ENCODE measurements at places on chromosomes 12 and 14.

DNA sequence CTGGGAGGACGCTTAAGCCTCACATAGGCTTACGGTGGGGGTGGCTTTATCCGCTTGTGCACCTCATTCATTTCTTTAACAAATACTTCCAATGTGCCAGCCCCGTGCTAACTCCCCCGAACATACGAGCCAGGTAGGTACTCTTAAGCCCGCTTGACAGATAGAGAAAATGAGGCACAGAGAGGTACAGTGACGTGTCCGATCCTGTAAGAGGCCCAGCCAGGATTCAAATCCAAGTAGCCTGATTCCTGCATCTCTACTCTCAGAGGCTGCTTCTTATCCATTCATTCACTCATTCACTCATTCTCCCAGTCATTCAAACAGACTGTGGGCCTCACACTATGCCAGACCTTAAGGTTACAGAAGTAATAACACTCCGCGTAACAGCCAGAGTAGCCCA, 477 bp downstream of the OAS3 start:
- peak overlapping the region; percentile 50 for H3K27ac ChIP-seq
- peaks cover 1% of the 10 kb centered on the region for H3K36me3 ChIP-seq
- peaks cover 31% of the 10 kb centered on the region for H3K4me1 ChIP-seq
- DNase-seq, result no peak

GRCh38 chr14:71591929-71592328, 340.3 kb upstream of the RGS6 start:
- peaks cover 54% of the 10 kb centered on the region for H3K4me1 ChIP-seq
- H3K27ac ChIP-seq, result peak overlapping the region; percentile 8
- DNase-seq, result peak; percentile 62
- H3K4me3 ChIP-seq, result no peak overlapping the region
- H3K27me3 ChIP-seq, result no peaks in the 10 kb centered on the region

DNA sequence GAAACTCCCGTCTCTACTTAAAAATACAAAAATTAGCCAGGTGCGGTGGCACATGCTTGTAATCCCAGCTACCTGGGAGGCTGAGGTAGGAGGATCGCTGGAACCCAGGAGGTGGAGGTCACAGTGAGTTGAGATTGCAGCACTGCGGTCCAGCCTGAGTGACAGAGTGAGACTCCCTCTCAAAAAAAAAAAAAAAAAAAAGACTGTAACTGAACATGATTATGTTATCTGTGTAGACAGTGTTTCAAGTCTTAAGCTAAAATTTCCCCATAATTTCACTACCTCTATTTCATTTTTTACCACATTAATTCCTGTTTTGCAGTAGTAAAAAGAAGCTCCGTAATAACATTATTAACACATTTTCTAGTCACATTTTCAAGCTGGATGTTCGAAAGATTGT, 5.4 kb downstream of the PLBD1 start:
- no peak for DNase-seq
- H3K4me3 ChIP-seq, result no peak overlapping the region
- H3K4me1 ChIP-seq, result peaks cover 13% of the 10 kb centered on the region
- no peak overlapping the region for H3K27ac ChIP-seq
- H3K36me3 ChIP-seq, result no peaks in the 10 kb centered on the region
- H3K27me3 ChIP-seq, result peaks cover 16% of the 10 kb centered on the region

GRCh38 chr12:113130457-113131135, 5.0 kb downstream of the RASAL1 start:
- H3K36me3 ChIP-seq, result no peaks in the 10 kb centered on the region
- H3K27ac ChIP-seq, result no peak overlapping the region
- peaks cover 9% of the 10 kb centered on the region for H3K4me1 ChIP-seq

GRCh38 chr12:3207858-3208257, 130.7 kb downstream of the TSPAN9 start:
- peaks cover 9% of the 10 kb centered on the region for H3K27me3 ChIP-seq
- no peak overlapping the region for H3K27ac ChIP-seq
- no peaks in the 10 kb centered on the region for H3K36me3 ChIP-seq
- no peaks in the 10 kb centered on the region for H3K4me1 ChIP-seq
- DNase-seq, result no peak
- H3K4me3 ChIP-seq, result no peak overlapping the region

DNA sequence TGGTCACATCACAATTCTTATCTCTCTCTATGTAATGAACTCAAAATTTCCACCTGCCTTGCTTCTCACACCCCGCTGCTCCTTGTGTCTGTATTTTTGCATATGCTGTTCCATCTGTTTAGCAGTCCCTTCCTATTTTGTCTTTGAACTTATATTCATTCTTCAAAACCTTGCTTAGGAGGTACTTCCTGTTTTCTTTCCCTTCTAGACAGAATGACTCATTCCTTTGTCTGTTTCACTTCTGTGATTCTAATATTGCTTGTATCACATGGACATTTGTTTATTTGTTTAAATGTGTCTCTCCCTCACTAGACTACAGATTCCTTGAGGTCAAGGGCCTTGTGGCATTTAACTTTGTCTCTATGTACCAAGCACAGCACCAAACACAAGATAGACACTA, 424.2 kb downstream of the ETNK1 start:
- H3K27ac ChIP-seq, result no peak overlapping the region
- H3K4me1 ChIP-seq, result no peaks in the 10 kb centered on the region
- no peak overlapping the region for H3K4me3 ChIP-seq
- no peaks in the 10 kb centered on the region for H3K27me3 ChIP-seq
- DNase-seq, result no peak

GRCh38 chr14:41615011-41615595, 8.4 kb downstream of the LRFN5 start:
- H3K36me3 ChIP-seq, result no peaks in the 10 kb centered on the region
- no peak overlapping the region for H3K27ac ChIP-seq
- no peak for DNase-seq
- H3K27me3 ChIP-seq, result peaks cover 27% of the 10 kb centered on the region

DNA sequence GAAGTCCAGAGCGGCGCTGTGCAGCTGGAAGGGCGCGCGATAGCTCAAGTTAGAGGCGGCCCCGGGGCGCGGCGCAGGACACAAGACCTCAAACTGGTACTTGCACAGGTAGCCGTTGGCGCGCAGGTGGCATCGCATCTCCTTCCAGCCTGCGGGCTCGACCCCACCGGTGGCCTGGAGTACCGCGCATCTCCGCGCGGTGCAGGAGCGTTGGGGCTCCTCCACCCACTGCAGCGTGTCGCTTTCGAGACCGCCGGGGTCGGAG, 553 bp downstream of the CLEC14A start:
- no peak overlapping the region for H3K27ac ChIP-seq
- peaks cover 10% of the 10 kb centered on the region for H3K4me1 ChIP-seq
- peaks cover 46% of the 10 kb centered on the region for H3K27me3 ChIP-seq
- peak; percentile 14 for DNase-seq
- no peaks in the 10 kb centered on the region for H3K36me3 ChIP-seq

GRCh38 chr12:80777587-80777986, 60.9 kb downstream of the MYF5 start:
- H3K27me3 ChIP-seq, result no peaks in the 10 kb centered on the region
- H3K4me1 ChIP-seq, result peaks cover 3% of the 10 kb centered on the region
- no peak for DNase-seq
- H3K4me3 ChIP-seq, result no peak overlapping the region
- no peak overlapping the region for H3K27ac ChIP-seq
- H3K36me3 ChIP-seq, result no peaks in the 10 kb centered on the region

DNA sequence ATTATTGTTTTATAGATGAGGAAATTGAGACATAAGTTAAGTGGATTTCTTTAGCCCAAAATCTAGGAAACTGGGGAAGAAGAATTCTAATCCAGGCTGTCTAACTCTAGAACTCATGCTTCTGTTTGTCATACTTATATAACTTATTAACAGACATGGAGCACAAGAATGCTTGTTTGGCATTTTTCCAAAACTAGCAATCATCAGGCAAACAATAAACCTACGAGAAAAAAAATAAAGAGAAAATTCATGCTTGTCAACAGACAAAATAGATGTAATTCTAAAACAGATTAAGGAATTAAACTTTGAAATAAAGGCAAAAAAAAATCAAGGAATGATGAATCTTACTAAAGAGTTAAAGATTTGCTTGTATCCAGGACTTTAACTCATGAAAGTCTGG, 103.1 kb downstream of the METTL25 start:
- no peak overlapping the region for H3K27ac ChIP-seq
- H3K27me3 ChIP-seq, result no peaks in the 10 kb centered on the region
- no peaks in the 10 kb centered on the region for H3K4me1 ChIP-seq
- DNase-seq, result no peak
- peaks cover 42% of the 10 kb centered on the region for H3K36me3 ChIP-seq

DNA sequence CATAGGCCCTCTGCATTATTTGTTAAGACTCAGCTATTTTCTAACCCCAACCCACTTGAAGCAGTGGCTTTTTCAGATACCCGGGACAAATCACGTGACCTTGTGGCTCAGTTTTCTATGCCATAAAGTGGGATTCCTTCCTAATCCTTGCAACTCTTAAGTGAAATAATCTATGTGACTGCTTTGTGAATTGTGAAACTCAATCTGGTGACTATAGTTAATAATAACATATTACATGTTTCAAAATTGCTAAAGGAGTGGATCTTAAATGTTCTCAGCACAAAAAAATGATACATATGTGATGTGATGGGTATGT, 17.3 kb downstream of the EML1 start:
- no peak overlapping the region for H3K27ac ChIP-seq
- H3K36me3 ChIP-seq, result no peaks in the 10 kb centered on the region
- DNase-seq, result no peak
- no peak overlapping the region for H3K4me3 ChIP-seq
- H3K27me3 ChIP-seq, result peaks cover 10% of the 10 kb centered on the region
- H3K4me1 ChIP-seq, result no peaks in the 10 kb centered on the region

DNA sequence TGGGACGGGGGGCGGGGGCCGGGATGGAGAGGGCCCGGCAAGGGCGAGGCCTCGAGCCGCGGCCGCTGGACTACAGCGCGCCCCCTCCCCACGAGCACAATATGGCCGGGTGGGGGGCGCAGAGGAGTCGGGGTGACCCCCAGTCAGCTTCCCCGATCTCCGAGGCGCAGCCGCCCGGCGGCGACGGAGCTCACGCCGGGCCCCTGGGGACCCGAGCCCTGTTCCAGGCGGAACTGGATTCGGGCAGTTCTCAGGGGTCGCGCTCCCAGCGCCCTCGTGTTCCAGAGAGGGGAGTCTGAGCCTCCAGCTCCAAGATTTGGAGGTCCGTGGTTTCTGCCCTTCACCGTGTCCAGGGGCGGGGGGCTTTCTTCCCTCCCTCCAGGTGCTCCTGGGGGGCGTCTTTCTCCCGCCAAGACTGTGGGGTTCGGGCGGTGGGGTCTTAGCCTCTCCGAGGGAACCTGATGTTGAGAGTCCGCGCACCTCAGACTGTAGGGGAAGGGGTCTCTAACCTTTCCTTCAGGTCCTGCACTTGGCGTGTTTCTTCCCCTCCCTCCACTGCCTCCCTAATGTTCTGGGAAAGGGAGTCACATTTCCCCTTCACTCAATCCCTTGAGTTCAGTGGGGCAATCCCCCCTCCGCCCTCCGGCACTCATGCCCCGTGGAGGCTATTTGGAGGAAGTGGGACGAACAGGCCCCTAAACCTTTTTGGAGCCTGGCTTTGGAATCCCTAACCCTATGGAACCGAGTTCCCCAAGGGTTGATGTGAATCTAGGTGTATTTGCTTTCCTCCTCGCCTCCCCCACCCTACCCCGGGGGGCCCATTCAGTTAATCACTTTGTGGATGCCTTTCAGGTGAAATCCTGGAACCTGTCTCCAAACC, 584 bp downstream of the ACVR1B start:
- peaks cover 4% of the 10 kb centered on the region for H3K27me3 ChIP-seq
- H3K36me3 ChIP-seq, result peaks cover 2% of the 10 kb centered on the region
- H3K4me1 ChIP-seq, result peaks cover 41% of the 10 kb centered on the region
- peak overlapping the region; percentile 77 for H3K4me3 ChIP-seq
- peak; percentile 23 for DNase-seq
- H3K27ac ChIP-seq, result no peak overlapping the region
